ENCODE measurements at places on chromosomes 1 and 21.

DNA sequence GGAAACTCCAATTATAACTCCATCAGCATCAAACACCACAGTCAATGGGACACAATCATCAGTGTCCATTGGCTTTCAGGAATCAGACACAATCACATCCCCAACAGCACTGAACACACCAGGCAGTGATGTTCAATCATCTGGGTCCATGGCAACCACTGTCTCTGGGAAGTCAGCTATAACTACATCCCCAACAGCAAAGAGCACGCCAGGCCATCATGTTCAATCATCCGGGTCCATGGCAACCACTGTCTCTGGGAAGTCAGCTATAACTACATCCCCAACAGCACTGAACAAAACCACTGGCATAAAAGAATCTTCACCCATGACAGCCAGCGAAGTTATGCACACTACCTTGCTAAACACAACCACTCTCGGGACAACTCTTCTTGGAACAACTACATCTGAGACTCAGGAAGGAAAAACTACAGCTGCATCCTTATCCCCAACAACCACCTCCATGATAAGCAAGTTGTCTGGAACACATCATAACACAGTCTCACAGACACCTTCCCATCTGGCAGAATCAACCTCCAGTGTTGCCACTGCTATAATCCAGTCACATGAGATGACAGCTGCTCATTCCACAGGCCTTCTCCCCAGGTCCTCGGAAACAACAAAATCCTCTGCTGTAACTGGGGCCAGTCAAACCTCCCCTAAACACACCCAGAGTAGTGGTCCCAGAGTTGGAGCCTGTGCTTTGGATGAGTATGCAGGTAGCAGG, 19.9 kb downstream of the CATSPER4 start:
- DNase-seq = no peak

GRCh38 chr1:215728169-215728568, 161.1 kb downstream of the KCTD3 start:
- DNase-seq = no peak

DNA sequence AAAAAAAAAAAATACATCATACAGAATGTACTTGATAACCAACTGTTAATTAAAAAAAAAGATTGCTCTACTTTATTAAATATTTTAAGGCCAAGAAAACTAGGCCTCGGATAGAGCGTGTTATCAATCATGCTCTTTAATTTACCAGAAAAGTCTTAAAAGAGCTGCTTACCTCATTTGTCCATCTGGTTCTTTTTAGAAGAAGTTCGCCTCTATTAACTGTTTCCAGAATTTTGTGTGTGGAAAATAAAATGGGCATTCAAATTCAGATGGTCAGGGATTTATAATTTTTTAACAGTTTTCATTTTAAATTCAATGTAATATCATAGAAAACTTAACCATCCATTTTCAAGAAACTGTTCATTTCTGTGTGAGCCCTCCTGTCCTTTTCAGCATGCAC, 53.8 kb downstream of the KCNK1 start:
- DNase-seq = no peak

DNA sequence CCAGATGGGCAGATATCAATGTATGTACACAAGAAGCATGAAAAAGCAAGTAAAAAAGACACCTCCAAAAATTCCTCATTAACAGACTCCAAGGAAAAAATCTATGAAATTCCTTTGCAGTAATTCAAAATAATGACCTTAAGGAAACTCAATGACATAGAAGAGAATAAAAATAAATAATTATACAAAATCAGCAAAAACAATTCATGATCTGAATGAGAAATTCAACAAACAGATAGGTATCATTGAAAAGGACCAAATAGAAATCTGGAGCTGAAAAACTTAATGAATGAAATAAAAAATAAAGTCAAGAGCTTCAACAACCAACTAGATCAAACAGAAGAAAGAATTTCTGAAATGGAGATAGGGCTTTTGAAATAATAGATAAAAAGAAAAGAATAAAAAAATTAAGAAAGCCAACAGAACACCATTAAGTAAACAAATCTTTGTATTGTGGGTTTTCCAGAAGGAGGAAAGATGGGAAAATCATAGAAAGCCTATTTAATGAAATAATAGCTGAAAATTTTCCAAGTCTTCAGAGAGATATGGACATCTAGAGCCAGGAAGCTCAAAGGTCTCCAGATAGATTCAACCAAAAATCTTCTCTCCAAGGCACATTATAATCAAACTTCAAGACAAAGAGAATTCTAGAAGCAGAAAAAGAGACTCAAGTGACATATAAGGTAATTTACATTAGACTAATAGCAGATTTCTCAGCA, 52.0 kb upstream of the KCNK1 start:
- no peak for DNase-seq

DNA sequence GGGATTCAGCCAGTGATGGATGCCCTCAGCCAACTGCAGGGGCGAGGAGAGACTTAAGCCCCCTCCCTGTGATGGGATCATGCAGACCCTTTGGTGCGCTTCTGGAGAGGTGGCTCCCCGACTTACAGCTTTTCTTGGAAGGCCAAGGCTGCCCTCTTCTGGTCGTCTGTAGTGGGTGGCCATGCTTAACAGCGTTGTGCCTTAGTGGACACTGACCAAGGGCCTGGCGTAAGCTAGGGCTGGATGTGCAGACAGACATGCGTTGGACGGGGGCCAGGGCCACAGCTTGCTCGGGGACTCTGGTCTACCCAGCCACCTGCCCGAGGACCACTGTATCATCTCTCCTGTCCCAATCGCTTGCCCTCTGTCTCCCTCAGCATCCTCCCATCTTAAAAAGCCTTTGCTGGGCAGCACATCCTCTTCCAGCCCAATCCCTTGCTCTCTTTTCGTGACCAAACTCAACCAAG, 5.5 kb downstream of the AZIN2 start:
- no peak for DNase-seq

DNA sequence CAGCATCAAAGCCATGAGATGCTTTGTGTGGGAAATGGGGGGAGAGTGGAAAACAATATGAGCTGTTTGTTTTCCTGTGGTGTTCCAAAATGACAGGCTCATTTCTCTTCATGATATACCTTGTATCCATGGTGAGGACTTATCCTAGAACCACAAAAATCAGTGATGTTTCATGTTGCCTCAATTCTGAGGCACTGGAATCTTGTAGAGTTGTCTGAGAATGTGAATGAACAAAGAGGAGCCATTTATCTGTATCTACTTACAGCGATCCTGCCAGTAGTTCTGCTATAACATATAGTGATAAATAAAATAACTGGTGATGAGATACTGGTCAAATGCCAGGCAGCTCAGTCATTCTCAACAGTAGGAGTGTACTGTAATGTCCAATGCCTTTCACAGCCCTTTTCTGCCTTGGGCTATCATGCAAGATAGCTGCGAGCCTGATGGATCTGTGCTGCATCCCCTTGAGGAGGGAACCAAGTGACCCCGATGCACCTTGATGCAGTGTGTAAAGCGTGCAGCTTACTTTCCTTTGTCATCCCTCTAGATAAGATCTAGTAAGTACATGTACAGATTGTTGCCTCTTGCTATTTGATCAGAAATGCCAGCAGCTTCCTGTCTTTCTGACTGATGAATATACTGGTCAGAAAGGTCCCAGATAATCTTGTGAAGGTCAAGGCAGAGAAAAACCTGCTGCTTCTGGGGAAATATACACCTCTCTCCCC, 52.8 kb downstream of the SLC44A3 start:
- DNase-seq = no peak

DNA sequence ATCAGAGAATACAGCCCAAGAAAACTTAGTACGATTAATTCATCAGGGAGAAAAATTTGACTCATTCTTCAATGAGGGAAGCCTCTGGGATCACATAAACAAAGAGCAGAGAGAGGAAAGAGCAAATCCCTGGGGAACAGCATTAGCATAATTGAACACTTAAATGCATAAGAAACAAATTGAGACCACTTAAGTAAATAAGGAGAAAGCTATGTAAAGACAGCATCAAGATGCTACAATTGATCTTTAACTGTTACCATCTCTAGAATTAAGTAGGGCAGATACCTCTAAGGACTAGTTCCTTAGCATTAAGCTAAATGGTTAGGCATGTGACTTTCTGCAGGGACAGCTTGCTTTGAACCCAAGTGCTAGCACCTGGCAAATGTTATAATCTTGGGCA, 265.1 kb upstream of the NEGR1 start:
- no peak for DNase-seq

DNA sequence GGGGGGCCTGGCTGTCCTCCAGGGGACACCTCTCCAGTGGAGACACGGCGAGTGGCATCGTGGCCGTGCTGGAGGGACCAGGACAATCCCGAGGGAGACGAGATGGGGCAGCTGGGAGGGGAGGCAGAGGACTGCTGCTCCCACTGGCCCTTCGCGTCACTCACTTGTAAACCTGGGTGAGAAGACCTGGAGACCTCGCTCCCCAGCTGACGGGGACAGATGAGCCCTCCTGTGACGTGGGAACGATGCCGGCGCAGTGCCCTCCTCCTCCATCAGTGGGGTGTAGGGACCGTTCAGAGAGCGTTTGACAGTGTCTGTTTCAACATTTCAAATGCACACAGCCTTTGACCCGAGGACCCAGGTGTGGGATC, 4.6 kb downstream of the SPATC1L start:
- no peak for DNase-seq

DNA sequence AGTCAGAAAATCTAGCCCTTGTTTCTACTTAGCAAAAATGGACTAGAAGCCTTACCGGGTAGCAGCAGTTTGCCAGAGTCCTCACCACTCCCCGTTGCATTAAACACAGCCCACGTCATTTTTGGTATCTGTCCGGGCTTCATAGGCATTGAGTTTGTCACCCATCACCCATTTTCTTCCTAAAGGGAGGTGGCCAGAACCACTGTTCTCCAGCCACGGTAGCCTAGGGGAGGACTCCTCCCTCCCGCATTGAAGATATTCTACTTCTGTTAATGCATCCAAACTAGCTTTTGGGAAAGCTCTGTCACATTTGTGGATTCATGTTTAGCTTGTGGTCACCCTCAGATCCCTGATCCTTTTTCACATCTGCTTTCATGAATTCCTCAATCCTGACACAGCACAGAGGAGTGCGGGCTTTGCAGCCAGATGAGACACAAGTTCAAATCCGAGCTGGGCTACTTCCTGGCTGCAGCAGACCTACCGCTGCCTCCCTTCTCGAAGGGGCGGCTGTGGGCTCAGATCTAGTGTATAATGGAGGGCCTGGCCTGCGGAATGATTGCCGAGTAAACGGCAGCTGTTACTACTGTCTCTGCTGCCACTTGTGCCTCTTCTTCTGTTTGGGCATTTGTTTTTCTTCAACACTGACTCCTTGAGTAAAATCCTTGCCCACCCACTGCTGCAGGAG, 63.2 kb upstream of the EFHD2 start:
- DNase-seq = no peak

DNA sequence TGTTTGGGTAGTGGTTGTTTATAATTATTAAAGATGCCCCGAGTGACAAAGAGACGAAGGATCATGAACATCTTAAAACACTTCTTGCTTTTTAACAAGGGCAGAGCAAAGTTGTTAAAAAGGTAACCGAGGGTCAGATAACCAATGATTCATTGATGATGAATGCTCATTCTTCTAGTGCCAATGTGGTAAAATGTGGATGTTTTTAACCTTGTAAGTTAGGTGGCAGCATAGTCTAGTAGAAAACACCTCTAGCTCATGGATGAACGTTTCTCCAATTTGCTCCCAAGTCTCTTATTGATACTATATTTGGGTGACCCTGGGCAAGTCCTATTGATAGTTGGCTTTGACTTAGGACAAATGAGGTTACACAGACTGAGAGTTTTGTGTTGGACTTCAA, 167.9 kb downstream of the KIF26B start:
- no peak for DNase-seq

DNA sequence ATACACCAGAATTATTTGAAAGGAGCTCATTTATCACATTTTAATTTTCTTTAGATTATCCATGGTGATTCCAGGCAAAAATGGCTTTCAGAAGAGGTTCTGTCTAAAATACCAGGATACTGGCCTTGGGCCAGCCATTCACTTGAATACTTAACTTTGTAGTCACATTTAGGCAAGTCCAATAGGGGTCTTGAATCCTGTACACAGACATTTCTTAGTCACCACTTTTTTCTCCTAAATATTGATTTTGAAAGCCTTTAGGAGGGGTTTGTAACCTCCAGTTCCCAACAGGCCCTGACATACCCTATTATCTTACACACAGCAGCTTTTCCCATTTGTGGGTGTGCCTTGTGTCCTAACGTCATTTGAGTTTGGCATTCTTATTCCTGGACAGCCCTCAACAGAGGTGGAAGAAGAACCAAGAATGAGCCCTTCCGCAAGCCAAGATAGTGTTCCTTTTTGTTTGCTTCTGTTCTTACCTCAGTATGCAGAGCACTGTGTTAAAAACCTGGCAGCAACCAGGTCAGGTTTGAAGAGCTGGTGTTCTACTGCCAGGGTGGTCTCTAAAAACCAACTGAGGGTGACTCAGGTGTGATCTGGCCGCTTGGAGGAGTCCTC, 19.5 kb downstream of the MAP3K7CL start:
- DNase-seq = no peak

- DNase-seq = no peak
These were observed 33.7 kb downstream of the RTCA start for GRCh38 chr1:100299521-100300222.

- no peak for DNase-seq
These were observed 92.9 kb downstream of the PIGK start for GRCh38 chr1:77126307-77126706.

DNA sequence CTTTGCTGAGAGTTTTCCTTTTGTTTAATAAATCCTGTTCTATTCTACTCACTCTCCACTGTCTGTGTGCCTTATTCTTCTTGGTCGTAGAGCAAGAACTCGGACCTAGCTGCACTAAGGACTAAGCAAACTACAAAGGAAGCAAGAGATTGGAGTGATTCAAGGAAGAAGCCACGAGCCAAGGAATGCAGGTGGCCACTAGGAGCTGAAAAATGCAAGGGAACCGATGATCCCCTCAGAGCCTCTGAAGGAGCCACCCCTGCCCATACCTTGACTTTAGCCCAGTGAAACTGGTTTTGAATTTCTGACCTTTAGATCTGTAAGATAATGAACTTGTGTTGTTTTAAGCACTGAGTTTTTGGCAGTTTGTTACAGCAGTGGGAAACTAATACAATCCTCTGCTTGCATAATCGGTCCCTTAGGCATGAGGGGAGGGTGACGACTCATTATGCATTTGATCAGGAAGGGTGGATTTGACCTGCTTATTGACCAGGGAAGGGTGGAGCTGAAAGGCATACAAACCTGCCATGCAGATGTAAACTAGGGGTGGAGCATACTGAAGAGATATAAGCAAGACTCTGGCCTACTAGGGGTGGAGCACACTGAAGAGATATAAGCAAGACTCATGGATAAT, 6.2 kb upstream of the CA6 start:
- DNase-seq = no peak

- DNase-seq = no peak
These were observed 10.5 kb downstream of the NCMAP start for GRCh38 chr1:24566236-24566867.

- DNase-seq = no peak
These were observed 125.5 kb upstream of the IRF2BP2 start for GRCh38 chr1:234735476-234735875.

- no peak for DNase-seq
These were observed 222.9 kb downstream of the PLPP3 start for GRCh38 chr1:56356376-56356990.

DNA sequence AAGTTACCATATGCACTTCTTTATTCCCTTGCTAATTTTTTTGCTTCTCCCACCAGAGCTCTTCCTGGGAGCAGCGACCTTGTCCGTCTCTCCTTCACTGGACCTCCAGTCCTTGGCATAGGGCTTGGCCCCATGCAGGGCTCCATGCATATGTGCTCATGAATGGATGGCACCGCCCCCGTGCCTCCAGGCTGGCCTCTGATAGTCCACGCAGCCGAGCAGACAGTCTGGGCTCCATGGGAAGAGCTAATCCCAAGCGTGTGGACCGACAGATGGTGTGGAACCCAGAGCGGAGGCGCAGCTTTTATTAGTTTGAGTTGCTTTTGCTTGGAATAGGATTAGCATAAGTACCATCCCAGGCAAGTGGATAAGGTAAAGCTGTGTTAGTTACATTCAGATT, 41.8 kb downstream of the CDCP2 start:
- DNase-seq = no peak
